ENCODE measurements at places on chromosomes 12 and 14. TPM values are rescaled to one million over a fixed set of nuclear protein-coding genes. Genes with fewer than 3 reads are reported as not detected.

The RNASE4 gene
- 96.5 TPM for total RNA-seq

The NGB gene
- not detected for total RNA-seq

The KLRC3 gene
- not detected for total RNA-seq

The KRT78 gene
- total RNA-seq, result 8.7 TPM

The POTEG gene
- 1.2 TPM for total RNA-seq

The PABPN1 gene
- 24.1 TPM for total RNA-seq

The KLRB1 gene
- total RNA-seq, result not detected

The PPFIBP1 gene
- 68.9 TPM for total RNA-seq

The CYP46A1 gene
- 9.4 TPM for total RNA-seq

The EFS gene
- 12.5 TPM for total RNA-seq

The PMCH gene
- total RNA-seq, result 0.96 TPM

The AKAP5 gene
- total RNA-seq, result 16.6 TPM

DNA sequence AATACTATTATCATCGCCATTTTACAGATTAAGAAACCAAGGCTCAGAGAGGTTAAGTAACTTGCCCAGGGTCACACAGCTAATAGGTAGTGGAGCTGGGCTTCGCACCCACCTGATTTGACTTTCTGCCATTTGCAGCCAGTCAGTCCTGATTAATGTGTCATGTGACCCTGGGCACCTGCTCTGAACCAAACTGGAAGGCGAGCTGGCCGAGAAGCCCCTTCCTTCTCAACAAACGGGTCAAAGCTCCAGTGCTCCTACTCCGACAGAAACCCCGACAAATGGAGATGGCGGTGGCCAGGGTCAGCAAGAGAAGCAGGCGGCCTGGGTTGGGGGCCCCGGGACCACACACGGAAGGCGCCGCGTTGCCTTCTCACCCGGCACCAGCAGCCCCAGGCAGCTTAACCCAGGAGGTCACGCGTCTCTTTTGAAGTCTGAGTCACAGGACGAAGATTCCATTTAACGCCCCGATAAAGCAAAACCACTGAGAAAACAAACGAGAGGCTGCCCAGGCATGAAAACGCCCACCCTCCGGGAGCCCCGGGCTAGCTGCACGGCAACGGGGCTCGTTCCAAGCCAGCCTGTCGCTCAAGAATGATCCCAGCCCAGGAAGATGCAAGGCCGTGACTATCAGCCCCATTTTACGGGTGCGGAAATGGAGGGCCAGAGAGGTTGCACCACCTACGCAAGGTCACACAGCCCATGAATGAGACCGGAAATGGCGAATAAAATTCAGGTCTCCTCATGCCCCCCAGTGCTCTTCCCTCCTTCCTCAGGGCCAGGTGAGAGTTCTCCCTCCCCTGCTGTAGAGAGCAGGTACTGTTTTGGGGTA, 124.8 kb downstream of the SCARB1 start:
- peak; percentile 39 for DNase-seq

GRCh38 chr12:6352193-6353173, 10.6 kb upstream of the TNFRSF1A start:
- no peak for DNase-seq

DNA sequence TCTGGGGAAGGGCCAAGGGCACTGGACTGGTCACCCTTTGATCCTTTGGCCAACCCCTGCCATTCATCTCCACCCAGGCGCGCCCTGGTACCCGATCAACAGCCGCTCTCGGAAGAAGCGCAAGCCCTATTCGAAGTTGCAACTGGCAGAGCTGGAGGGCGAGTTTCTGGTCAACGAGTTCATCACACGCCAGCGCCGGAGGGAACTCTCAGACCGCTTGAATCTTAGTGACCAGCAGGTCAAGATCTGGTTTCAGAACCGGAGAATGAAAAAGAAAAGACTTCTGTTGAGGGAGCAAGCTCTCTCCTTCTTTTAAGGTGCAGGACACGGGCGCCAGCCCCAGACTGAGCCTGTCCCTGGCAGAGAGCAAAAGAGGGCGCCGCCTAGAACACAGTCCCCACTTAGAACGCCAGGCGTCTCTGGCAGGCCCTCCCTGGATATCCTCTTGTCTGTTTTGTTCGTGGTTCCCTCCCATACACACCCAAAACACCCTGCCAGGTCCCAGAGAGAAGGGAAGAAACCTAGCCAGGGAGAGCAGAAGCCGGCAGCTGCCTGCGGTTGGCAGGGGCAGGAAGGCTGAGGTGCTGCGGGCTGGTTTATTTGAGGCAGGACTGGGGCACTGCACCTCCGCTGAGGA, 1.7 kb downstream of the HOXC12 start:
- no peak for DNase-seq

- DNase-seq, result no peak
Measured at GRCh38 chr14:106216679-106217078, 690.3 kb downstream of the TMEM121 start.

DNA sequence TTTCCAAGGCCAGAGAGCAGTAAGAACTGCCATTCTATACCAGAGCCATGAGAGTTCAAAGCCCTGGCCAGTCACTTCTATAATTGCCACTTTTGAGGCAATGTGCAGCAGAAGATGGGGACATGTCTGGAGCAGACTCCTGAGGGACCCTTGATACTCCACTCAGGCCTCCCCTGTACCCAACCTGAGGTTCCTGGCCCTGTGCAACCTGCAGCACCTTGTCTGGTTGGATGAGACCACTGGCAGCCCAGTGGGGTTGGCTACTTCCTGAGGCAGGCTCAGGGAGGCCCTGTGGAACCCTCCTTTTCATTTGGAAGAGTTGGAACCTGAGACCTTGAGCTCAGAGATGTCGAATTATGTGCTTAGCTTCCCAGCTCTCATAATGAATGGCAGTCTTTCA, 54.4 kb downstream of the GALNT16 start:
- DNase-seq, result no peak

GRCh38 chr12:127106697-127107096, 1160.3 kb upstream of the TMEM132C start:
- DNase-seq, result no peak

- DNase-seq, result no peak
Measured at GRCh38 chr14:93059917-93060545, 55.7 kb downstream of the ITPK1 start.

- no peak for DNase-seq
Measured at GRCh38 chr14:46574221-46574977, 77.2 kb downstream of the RPL10L start.

GRCh38 chr12:32544893-32545292, 134.2 kb upstream of the DNM1L start:
- no peak for DNase-seq

- DNase-seq, result no peak
Measured at GRCh38 chr12:5008661-5009060, 35.0 kb upstream of the KCNA5 start.

DNA sequence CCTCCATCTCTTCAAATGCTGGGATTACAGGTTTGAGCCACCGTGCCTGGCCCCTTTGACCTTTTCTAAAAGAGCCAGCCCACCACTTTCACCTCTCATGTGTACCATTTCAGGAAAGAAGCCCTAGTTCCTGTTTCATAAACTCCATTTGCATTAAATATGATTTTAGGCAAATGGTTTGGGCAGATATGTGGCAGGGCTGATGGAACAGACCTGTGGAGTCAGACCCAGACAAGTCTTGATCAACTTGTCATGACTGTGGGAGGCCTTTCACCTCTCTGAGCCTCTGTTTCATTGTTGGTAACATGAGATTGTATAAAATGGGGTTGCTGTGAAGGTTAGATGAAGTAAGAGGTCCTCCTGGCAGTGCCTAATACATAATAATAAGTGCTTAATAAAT, 5.2 kb upstream of the MAP3K9 start:
- DNase-seq, result no peak

- DNase-seq, result no peak
Measured at GRCh38 chr12:44285321-44285960, 449.6 kb downstream of the TMEM117 start.

DNA sequence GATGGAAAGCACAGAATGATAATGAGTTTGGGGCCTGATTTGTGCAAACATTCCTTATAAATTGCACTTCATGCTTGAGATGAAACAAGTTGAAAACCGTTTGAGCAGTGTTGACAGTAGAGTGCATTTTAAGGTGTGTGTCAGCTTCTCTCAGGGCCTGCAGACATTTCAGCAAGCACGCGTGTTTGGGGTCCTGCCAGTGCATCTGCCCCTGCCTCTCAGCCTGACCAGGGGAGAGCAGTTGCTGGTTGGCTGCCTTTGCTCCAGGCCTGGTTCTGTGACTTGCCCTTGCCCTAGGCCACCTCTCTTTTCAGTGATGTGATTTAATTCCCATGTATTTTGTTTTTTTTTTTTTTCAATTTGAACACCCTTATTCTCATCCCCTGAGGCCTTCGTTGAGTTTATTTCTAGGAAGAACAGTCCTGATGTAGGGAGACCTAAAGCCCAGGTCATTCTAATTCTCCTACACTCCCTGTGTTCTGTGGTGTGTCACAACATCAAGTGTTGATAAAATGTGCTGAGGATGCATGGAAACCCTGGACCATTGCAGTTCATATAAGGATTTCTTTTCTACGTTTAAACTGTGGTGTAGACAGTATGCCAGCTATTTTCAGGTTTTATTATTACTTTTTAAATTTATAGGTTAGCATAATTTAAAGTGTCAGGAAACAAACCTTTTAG, 40.1 kb upstream of the AMN start:
- no peak for DNase-seq

DNA sequence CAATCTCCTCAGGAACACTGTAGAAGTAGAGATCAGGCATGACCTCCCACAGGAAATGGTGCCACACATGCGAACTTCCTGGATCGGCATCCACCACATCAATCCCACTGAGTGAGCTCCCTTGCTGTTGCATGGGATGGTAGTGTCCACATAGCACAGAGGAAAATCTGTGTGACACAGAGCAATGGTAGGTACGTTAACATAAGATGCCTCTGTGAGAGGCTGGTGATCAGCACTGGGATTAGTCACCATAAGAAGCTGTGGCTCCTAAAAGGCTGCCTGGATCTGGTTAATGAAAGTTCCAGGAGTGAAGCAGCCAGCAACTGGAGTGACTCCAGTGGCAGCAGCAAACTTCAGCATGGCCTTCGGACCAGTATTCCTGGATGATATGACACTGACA, 21.8 kb downstream of the WDHD1 start:
- no peak for DNase-seq

DNA sequence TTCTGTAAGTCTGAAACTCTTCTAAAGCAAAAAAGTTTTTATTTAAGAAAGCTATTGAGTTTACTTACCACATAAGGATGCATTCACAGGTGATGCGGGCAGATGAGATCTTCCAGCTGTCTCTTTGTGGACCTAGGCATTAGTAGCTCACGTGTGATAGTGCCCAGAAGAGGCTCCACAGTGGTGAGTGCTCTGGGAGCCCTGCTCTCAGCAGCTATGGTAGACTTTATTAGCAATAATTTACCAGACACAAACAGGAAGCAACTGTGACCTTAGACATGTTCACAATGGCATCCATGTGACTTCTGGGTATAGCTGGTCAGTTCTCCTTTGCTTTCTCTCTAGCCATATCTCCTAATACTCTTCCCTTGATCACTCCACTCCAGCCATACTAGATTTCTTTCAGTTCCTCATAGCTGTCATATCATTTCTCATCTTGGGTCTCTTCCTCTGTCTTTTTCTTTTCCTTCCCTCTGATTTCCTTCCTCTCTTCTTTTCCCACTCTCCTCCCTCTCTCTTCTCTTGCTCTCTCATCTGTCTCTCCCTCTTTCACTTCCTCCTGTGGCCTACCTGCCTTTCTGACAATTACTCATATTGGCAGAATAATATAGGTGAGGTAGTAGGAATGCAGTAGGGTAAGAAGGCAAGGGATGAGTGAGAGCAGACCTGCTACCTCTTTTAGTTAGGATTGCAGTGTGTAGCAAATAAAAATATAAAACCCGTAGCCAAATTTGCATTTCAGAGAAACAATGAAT, 75.2 kb upstream of the SCAF11 start:
- no peak for DNase-seq

DNA sequence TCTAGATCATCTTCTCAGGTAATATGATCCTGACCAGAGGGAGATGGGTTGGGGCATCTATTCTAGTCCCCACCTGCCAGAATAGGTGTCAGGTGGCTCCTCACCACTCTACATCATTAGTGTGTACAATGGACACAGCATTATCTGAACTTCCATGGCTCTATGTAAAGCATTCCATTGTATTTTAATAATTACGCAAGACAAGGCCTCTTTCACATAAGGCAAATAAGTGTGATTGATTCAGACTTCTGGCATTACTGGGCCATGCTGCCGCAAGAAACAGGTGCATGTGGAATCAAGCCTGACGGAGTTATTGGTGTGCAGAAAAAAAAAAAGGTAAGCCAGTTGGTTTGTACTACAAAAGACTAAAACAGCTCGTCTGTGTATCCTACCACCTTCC, 3.1 kb upstream of the DDHD1 start:
- no peak for DNase-seq

- DNase-seq, result no peak
Measured at GRCh38 chr12:130160711-130161231, 1.5 kb upstream of the FZD10 start.

DNA sequence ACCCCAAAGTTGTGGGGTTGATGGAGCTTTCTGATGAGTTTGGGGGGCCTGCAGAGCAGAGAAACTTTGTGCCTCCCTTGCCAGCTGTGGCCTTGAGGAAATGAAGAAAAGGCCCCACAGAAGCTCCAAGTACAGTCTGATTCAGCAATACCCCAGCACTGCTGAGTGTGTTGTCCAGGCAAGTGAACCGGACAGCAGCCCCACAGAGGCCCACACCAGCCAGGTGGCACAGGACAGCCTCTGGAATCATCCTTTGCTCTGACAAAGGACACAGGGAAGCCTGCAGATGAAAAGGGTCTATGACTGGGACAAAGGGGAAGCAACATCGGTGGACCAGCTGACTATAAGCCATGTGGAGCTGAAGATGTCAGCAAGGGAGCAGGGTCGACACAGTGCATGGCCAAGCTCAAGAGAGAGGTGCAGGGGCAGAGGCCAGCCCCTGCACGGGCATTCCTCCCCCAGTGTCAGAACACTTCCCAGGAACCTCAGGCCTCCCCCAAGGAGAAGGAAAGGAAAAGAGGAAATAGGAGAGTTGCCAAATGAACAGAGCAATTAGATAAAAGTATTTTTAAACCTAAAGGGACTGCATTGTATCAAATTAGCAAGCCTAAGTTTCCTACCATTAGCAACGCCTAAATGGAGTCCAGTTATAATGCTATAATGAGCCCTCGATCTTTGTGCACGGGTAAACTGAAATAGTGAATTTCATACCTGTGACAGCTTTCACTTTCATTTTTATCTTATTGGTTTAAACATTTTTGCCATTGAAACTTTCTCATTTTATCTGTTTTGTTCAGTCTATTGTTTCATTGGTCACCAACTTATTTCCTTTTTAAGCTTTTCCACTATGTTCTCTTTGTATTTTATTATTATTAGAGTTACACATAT, 46.3 kb upstream of the PTGDR start:
- no peak for DNase-seq

DNA sequence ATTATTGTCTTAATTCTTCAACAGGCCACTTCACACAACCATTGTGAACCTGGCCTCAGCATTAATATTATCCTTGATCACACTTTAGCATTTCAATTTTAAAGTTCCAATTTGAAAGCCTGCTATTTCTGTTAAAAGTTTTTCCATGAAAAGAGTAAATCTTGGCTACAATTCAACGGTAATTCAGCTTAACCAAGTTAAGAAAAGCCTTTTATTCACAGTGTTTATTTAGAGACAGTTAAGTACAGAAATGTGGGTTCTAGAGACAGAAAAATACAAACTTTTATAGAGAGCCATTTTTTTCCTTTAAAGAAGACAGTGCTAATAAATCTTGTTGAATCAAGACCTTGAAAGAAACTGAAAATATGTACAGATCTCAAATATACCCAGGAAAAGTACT, 103.9 kb downstream of the NPAS3 start:
- DNase-seq, result no peak

GRCh38 chr14:88005050-88005481, at the start of gene GPR65:
GPR65 (plus strand) TSS chr14:88005135; CDS start chr14:88010848, 5,713 bp downstream.
- DNase-seq, result no peak

GRCh38 chr12:44224399-44225148, 388.7 kb downstream of the TMEM117 start:
- peak; percentile 6 for DNase-seq

GRCh38 chr12:111816065-111816615, 25.9 kb upstream of the MAPKAPK5 start:
- no peak for DNase-seq
